ENCODE measurements at places on chromosomes 5 and 9.

GRCh38 chr9:70119786-70120185 lies 76.1 kb downstream of the MAMDC2 start:
- DNase-seq = no peak

GRCh38 chr9:114603248-114603647 lies 7.8 kb upstream of the TMEM268 start:
- peak; percentile 98 for DNase-seq

DNA sequence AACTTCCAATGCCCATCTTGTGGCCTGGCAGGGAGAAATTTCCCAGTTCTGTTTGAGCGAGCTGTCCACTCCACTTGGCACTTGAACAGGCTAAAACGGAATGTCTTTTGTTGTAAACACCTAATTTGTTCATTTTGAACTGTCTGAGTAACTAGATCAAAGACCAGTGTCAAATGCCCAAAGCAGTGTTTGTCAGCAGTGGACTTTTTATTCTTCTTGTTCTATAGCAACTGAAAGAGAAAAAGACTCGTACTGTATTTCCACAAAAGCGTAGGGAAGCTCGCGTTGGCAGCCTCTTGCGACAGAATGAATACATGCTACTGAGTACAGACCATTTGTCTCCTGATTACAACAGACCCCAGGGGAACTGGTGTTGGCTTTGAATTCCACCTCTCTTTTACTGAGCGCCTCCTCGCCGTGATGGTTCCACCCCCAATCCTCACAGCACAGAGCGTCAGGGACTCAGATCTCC lies 601.8 kb upstream of the ZNF608 start:
- DNase-seq = no peak

DNA sequence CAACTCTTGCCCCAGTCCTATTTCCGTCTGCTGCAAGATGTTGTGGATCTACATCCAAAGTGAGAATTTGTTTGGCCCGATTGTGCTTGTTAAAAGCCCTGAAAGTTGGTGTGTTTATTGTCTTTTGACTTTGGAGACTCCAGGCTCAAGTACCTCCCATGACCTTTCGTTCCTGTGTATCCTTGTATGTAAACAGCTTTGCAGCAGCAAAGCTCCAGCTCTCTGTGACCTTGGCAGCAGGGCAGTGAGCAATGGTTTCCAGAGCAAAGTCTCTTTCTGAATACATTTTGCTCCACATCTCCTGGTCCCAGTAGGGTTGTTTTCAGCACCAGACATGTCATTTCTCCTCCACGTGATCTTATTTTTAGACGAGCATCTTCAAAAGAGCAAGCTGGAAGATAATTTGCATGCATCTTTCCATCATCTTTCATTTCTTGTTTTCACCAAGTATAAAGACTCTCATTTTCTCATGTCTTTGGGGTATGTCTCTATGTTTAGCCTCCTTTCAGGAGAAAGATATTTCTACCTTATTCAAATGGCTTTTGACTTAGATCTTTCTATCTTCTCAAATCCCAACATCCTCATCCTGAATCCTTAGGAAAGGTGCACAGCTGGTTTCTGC lies 68.1 kb upstream of the ERCC6L2 start:
- no peak for DNase-seq

DNA sequence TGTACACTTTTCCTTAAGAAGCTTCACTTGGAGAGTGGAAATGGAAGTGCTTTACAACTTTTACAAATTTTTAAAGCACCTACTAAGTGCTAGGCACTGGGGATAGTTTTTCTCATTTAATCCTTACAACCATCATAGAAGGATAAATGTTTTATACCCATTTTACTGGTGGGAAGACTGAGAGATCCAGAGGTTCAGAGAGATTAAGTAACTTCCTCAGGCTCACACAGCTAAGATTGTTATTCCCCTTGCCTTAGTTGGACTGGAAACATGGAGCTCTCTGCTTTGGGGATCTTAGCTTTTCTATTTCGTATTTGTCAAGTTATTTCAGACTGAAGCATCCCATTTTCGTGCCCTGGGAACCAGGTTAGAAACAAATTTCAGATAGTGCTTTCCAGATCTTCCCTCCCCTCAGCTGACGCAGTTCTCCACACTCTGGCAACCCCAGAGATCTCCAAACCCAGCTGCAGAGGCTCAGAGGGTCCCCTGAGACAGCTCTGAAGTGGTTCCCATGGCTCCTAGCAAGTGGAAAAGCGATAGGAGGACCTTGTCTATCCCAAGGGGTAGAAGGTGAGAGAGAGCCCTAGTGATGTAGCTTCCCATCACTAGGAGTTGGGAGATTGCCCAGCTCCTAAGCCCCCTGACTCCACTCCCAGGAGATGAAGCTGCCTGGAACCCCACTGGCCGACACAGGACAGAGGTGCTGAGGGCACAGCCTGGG lies 16.2 kb upstream of the GABBR2 start:
- no peak for DNase-seq

DNA sequence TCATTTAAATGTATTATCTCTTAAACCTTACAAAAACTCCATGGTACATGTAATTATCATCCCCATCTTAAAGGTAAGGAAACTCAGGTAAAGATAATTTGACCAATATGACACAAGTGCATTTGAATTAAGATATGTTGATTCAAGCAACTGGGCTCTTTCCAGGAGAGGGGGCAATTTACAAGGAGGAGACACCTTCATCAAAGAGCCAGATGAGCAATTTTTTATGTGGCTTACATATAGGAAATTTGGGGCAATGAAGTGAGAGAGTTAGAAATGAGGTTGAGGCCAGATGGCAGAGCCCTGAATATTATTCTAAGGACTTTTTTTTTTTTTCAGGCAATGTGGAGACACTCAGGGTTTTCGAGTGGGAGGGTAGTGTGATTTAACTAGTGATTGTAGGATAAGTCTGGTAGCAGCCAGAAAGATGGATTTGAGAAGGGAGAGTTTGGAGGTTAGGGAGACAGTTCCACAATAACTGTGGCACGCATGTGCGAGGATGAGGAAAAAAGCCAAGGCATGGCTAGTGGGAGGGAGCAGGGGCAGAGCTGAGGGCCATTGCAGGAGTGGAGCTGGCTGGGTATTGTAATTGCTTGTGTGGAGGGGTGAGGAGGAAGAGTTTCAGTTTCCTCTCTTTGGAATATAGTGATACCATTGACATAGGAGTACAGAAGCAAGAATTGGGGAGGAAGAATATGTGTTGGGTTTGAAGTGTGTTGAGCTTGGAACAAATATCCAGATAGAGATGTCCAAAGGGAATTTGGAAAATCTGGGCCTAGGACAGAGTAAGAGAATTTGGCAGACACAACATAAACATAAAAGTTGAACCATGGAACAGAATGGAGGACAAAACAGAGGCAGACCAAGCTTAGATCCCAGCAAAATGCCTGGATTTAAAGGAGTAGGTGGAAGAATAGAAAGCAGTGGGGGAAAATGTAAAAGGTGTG lies 72.0 kb downstream of the ACTBL2 start:
- no peak for DNase-seq

DNA sequence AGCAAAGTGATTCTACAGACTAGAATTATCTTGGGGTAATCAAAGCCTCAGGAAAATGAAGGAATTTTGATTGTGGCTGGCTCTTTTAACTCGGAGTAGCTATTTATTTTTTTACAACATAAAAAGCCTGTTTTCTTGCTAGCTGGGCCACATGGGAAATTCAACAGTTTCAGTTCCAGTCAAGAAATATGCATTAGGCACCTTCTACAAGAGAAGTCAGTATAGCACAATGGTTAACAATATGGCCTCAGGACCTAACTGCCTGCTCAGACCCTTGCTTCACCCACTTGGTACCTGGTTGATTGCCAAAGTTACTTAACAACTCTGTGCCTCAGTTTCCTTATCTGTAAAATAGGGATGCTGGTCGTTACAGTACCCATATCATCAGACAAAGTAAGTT lies 586.2 kb downstream of the ZNF608 start:
- no peak for DNase-seq

DNA sequence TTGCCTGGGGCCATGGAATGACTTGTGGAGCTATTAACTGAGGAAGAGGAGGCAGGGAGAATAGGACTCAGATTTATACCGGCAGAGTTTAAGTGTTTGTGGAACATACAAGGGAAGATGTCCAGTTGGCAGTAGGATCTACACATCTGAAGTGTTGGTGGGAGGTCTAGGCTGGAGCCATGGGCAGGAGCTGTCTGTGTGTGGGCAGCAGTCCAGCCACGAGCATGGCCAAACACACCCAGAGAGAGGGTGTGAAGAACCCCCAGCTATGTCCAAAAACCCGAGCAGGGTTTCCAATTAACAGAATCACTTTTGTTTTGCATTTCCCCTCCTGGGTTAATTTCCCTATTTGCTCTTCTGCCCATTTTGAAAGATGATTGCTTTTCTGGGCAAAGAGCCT lies 393.7 kb downstream of the CDK5RAP2 start:
- no peak for DNase-seq

DNA sequence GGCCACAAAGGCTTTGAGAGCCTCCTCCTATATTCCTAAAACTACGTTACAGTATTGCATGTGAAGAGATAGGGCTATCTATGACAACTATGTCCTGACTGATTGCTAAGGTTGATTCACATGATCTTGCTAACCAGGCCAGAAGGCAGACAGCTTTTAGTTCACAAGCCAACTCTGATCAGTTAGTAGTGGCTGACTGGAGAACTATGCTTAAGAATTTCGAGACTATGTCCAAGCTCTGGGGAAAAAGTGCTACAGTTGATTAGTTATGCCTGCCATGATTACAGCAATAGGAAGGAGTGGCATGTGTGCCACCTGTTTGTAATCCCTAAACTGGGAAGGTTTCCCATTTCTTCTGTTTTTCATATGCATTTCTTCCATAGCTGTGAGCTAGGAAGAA lies 223.4 kb downstream of the DOCK8 start:
- DNase-seq = no peak

DNA sequence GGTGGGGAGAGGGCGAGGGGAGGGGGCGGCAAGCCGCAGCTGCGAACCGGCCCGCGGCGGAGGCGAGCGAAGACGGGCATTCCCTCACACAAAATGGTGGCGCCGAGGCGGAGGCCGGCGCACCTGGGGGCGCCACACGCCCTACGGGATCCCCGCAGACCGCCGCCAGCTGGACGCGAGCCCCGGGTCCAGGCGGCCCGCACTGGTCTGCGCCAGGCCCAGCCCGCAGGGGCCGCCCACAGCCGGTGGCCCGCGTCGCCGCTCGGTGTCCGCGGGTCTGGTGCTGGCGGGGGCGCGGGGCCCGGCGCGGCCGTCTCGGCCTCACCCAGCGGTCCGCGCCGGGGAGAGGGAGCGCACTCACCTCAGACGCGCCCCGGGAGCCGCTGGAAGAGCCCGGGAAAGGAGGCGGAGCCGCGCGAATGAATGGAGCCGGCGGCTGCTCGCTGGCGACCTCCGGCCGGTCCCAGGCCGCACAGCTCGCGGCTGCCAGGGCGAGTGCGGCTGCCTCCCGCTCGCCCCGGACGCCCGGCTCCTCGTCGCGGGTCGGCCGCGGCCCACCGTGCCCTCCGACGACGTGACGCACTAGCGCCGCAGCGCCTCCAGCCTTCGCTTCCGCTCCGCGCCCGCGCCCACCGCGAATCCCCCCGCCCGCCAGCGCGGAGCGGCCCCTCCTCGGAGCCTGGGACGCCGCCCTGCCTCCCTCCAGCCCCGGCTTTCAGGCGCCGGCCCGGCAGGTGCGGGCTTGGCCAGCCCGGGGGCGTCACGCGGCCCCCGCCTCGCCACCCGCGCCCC lies at the start of gene FAM169A:
Gene FAM169A (minus strand): TSS at position 584 of the 792 bp plus-strand sequence. CDS start 24,711 bp downstream, outside the sequence.
- no peak for DNase-seq

- DNase-seq = no peak
These were observed 20.7 kb downstream of the TTC39B start for GRCh38 chr9:15286161-15286821.

- peak; percentile 47 for DNase-seq
These were observed 137.3 kb upstream of the RANBP3L start for GRCh38 chr5:36438765-36439561.

GRCh38 chr5:54889826-54890225 lies 95.6 kb downstream of the ESM1 start:
- DNase-seq = no peak

DNA sequence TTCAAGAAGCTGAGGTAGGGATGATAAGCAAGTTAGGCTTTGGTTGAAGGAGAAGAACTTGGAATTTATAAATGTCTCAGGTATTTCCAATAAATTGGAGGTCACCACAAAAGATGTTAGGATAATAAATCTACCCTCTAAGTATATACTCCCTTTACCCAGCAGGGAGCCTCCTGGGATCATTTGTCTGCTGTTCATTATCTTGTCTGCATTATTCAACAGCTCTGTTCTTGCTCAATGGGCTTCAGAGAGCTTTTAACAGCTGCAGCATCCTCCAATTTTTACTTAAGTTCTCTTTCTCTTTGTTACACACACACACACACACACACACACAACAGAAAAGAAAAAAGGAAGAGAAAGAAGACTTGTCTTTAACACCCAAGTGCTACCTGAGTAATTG lies 51.7 kb upstream of the VPS13A start:
- no peak for DNase-seq
